ENCODE measurements at places on chromosomes 4 and X. TPM values are rescaled to one million over a fixed set of nuclear protein-coding genes. Genes with fewer than 3 reads are reported as not detected.

GRCh38 chr4:531076-531475 is 32.1 kb downstream of the PIGG start:
- H3K27ac ChIP-seq = no peak overlapping the region
- H3K4me1 ChIP-seq = no peaks in the 10 kb centered on the region
- no peak for DNase-seq
- H3K4me3 ChIP-seq = no peak overlapping the region

DNA sequence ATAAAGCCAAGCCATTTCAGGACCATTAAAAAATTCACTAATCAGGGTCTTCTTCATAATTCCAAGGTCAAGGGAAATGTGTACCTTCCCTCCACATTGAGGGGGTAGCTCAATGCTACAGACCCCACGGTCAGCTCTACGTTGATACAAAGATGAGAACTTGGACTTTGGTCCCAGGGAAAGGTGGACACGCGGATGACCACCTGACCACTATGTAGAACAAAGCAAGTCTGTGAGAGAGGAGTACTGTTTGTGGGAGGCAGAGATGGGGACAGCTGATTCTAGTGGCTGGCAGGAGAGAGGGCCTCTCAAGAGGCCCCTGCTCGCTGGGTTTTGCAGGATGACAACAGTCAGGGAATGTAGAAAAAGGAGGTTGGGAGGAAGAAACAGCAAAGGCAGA is 58.0 kb downstream of the SLC2A9 start:
- no peak for DNase-seq
- no peak overlapping the region for H3K4me3 ChIP-seq
- no peak overlapping the region for H3K27ac ChIP-seq
- no peaks in the 10 kb centered on the region for H3K27me3 ChIP-seq

SSX4 gene
- total RNA-seq = not detected

HTN1 gene
- total RNA-seq = not detected

STATH gene
- not detected for total RNA-seq

Measured in heart left ventricle (tissue), 16 donors.